AG10803 (cell line): ENCODE measurements at places on chromosomes 11 and 22.

DNA sequence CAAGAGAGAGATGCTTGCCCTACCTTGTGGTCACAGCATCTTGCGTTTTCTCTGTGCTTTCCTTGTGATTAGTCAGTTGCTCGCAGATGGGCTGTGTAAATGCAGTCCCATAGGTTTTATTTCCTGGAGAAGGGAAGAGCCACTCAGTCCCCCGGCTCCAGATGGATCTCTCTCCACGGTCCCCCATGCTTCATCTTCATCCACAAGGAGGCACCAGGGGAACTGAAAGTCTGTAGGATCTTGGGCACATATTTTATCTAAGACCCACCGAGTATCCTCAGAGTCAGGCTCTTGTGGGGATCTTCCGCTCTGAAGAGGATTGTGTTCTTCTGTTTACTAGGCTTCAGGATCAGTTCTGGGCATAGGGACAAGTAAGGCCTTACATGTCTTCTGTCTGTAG, 66.8 kb upstream of the E2F8 start:
- no peak for DNase-seq

DNA sequence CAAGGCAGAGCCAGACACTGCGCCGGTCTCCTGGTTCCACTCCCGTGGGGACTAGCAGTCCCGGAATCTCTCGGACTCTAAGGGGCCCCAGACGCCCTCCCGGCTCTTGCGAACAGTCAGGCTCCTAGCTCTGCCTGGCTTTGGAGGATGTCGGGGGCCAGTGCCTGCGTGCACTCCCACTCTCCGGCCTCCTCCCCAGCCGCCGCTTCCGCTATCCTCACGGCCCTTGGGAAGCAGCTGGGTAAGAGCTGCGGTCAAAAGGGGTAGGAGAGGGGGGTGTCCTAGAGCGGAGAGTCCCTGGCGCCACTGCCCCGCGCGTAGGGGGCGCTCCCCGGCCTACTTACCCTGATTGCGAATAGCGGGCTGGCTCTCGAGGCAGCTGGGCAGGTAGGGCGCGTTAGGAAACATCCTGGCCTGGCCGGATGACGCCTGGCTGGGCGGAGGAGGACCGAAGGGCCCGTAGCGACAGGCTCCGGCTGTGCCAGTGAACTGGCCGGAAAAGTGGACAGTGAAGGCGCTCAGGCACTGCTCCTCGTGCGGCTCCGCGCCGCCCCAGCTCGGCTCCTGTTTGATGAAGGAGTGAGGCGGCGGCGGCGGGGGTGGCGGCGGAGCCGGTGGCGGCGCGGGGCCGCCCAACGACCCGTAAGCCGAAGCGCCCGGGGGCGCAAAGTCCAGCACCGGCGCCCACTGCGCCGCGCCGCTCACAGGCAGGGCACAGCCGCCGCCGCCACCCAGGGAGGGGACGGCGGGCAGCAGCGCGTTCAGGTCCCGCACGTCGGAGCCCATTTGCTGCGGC, 785 bp downstream of the WT1 start:
- DNase-seq: no peak

DNA sequence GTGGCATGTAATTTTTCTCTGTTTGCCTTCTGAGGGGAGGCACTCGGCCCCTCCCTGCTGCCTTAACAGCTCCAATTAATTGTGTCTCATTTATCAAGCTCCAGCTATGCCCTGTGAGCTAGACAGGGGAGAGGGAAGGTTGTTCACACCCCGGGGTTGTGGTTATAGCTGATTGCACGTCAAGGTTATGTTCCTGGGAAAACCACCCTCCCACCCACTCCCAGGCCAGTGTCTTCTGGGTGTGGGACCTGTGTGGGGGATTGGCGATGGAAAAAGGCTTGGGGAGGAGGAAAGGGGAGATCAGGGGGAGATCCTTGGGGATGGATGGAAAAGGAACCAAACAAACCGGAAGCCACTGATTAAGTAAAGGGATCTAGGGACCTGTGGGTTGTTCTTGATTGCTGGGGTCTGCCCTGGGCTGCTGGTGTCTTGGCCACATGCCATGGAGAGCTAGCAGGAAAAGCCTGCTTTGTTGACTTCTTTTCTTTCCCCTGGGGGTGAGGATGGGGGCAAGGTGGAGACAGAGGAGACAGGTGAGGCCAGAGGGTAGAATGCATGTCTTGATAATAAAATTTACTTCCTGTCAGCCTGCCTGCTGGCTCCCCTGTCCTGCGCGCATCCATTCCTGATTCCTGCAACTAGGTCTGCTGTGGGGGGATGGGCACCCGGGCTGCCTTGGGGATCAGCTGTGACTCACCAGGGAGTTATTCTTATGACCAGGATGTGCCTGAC, 13.5 kb upstream of the SORL1-AS1 start:
- peak; percentile 93 for DNase-seq

GRCh38 chr22:48015701-48016100, 1253.3 kb downstream of the TBC1D22A start:
- no peak for DNase-seq

GRCh38 chr11:23995891-23996290, 501.0 kb upstream of the LUZP2 start:
- DNase-seq: no peak

GRCh38 chr11:119747868-119748660, 19.1 kb upstream of the NECTIN1 start:
- DNase-seq: no peak

GRCh38 chr11:8839957-8840945, 70.7 kb upstream of the AKIP1 start:
- DNase-seq: peak; percentile 13

GRCh38 chr11:83025267-83025704, 46.4 kb downstream of the RAB30 start:
- DNase-seq: no peak

- peak; percentile 64 for DNase-seq
Observed at GRCh38 chr11:57786436-57786835, 24.8 kb downstream of the CTNND1 start.

DNA sequence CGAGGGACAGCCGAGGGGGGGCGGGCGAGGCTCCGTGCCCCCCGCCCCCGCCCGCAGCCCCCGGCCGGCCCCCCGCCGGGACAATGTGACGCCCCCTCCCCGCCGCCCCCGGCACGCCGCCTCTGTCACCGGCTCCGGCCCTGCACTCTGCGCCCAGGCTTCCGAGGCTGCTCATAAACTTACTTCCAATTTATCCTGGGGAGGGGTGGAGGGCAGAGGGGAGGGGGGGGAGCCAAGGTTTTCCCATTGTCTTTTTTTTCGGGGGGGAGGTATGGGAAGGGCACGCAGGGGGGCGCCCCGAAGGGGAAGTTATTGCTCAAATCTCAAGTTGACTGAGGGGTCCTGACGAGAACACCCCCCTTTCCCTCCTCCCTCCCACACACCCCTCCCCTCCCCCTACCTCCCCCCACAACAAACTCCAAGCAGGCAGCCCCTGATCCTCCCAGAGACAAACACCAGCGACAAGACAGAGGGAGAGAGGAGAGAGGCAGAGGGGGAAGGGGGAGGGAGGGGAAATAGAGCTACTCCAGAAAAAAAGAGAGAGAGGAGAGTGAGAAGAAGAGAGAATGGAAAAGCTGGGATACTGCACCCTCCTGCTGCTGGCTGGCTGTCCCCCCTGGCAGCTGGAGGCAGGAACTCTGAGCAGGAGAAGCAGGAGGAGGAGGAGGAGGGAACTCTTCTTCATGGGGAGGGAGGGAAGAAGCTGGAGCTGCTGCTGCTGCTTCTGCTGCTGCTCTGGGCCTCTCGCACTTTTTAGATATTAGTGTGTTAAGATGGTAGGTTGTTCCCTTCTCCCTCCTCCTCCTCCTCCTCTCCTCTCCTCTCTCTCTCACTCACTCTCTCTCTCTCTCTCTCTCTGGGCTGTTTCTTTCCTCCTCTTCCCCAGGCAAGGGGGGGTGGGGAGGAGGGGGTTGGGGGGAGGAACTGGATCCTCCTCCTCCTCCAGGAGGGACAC, 631 bp downstream of the PHF21A start:
- DNase-seq: peak; percentile 86

- no peak for DNase-seq
Observed at GRCh38 chr11:116614306-116615210, 158.2 kb downstream of the BUD13 start.

DNA sequence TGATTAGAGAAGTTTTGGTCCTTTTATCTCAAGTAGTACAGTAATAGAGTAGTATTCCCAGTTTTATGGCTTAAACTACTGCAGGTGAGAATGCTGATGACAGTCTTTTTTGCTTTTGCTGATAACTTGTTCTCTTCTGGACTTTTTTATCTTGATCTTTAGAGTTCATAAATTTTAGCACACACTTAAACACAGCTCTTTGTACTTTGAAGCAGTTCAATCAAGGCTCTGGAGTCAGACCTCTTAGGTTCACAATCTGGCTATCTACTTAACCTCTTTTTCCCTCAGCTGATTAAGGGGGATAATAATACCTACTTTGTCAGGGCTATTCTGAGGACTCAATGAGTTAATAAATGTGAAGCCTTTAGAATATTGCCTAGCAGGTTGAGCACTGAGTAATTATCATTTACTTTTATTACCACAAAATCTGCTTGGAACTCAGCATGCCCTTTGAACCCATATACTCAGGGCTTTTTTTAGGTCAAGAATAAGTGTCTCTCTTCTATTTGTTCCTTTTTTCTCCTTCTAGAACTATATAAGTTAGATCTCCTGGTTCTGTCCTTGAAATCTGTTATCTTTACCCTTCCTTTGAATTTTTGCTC, 51.9 kb downstream of the CSTF3 start:
- DNase-seq: no peak

DNA sequence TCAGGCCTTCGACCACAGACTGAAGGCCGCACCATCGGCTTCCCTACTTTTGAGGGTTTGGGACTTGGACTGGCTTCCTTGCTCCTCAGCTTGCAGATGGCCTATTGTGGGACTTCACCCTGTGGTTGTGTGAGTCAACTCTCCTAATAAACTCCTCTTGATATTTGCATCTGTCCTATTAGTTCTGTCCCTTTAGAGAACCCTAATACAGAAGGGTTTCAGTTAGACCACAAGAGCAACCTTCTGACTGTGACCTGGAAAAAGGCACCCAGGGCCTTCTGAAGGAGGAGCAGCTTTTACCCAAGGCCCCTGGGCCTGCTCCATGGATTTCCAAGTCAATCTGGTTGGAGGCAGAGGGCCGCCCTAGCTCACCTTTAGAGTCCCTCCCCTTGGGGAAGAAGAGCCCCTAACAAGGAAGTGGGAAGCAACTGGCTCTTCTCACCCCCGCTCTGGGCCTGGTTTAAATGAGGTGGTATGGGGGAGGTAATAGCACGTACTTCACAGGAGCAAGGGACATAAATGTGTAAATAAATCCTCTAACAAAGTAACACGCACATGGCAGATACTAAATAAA, 11.2 kb upstream of the CHST1 start:
- DNase-seq: no peak

DNA sequence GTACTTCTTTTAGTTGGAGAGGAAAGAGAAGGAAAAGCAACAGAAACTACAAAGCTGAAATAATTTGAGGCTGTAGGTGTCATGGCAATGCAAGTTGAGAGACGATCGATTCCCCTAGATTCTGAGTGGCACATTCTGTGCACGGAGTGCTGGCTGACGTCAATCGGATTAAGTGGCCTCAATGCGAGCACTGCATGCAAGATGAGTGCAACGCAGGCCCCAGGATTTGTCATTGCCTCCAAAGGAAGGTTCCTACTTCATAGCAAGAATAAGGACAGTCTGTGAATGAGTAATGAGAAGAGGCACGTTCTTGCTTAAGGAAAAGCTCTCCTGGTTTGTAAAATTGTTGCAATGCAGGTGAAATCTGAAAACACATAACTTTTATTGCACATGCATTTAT, 892.4 kb downstream of the KCNA4 start:
- DNase-seq: no peak

GRCh38 chr11:76445121-76446084, 585 bp downstream of the EMSY start:
- peak; percentile 80 for DNase-seq

DNA sequence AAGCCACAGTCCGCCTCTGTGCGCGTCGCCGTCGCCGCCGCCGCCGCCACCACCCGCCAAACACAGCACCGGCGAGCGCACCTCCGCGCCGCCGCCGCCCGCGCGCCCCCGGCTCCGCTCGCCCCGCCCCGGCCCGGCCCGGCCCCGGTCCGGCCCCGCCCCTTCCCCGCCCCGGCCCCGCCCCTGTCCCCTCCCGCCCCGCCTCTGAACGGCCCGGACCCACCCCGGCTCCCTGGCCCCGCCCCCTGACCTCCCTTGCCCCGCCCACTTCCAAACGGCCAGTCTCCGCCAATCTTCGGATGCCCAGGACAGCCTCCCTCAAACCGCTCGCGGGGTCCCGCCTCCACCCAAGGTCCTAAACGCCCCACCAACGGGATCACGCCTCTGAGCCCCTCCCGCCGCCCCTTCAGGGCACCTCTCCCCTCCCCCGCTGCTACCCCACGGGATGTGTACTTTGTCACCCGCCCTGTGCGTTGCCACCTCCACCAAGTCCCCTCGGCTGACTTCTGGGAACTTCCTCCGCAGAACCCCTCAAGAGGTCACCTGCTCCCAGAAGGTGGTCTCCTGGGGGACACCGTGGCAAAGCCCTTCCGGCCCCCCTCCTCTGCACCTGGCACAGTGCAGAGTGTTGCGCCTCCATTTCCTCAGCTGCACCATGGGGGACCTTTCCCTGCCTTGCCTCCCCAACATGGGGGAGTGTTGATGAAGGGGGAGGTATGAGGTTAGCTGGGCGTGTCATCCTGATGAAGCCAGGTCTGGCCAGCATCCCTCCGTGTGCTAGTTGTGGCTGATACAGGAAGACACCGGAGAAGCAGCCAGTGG, at the start of gene KIAA0930:
Gene KIAA0930 (minus strand): TSS at position 85 of the 822 bp plus-strand sequence. CDS start 191 bp downstream, outside the sequence.
- peak; percentile 59 for DNase-seq

- DNase-seq: no peak
Observed at GRCh38 chr11:12234221-12234620, 123.8 kb downstream of the MICAL2 start.

- DNase-seq: peak; percentile 46
Observed at GRCh38 chr11:113562981-113563461, 87.8 kb upstream of the DRD2 start.

DNA sequence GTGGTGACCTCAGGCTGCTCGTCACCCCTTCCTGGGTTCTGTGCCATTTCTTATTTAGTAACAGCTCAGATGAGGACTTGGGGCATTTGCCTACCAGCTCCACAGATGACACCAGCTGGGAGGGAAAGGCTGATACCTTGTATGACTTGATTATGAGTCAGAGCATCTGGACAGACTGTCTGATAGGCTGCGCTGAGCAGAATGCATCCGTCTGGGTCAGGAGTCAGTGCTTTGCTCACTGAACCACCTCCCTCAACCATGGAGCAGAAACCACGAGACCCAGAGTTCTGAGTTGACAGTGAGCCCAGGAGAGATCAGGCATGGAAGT, 6.8 kb downstream of the ST14 start:
- DNase-seq: peak; percentile 89
